LoVo (cell line): ENCODE measurements at places on chromosomes 4 and X.

DNA sequence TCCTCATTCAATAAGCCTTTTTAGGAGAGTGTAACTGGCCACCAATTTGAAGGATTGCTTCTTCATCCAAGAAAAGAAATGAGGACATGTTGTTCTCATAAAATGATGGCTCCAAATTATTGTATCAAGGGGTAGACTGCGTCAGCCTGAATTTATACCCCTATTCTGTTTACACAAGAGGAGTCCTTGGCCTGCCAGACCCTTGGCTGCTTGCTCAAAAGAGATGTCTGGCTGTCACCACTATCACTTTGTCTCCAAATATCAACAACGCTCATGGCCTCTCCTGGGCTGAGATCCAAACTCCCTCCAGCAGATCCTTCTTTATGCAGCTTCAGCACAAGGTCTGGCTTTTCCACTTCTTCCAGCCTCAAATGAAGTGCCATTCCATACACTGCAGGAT is 127.9 kb downstream of the OR13H1 start:
- no peak for DNase-seq

GRCh38 chr4:40515037-40515397 is 114.6 kb downstream of the RBM47 start:
- DNase-seq: peak; percentile 33

GRCh38 chr4:106893395-106893881 is 142.7 kb downstream of the DKK2 start:
- no peak for DNase-seq

DNA sequence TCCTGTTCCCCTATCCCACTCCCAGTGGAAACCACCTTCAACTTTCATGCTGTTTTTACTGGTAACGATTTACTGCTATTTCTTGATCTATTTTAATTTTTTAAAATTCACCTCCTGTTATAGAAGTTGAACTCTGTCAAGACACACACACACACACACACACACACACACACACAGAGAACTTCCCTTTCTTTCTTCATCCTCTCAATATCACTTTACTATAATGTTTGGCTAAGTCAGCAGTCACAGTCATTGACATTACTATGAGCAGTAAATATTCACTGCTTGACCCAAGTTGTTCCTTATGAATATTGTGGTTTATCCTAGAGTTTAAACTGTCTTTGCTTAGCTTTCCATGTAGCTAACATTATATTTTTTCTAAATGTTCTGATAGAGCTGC is 24.0 kb upstream of the SGMS2 start:
- DNase-seq: no peak

- DNase-seq: no peak
These were observed 696 bp downstream of the SCRG1 start for GRCh38 chr4:173398220-173398619.

- DNase-seq: no peak
These were observed 34.7 kb upstream of the NEUROG2 start for GRCh38 chr4:112550728-112551127.

DNA sequence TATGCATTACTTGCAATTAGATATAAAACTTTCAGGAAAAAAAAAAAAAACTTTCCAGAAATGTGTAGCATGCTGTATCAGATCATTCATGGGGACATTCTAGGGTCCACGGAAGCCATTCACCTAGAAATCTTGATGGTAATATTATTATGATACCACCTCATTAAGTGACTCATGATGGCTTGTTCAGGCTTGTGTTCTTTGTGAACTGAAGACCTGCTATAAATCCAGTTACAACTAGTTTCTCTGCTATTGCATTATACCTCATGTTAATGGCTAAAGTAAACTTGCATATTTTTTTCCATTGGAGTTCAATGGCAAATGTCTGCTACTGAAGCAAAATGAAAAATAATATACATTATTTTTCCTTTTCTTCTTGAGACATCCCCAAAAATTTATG is 35.3 kb upstream of the PTPN13 start:
- DNase-seq: peak; percentile 56

DNA sequence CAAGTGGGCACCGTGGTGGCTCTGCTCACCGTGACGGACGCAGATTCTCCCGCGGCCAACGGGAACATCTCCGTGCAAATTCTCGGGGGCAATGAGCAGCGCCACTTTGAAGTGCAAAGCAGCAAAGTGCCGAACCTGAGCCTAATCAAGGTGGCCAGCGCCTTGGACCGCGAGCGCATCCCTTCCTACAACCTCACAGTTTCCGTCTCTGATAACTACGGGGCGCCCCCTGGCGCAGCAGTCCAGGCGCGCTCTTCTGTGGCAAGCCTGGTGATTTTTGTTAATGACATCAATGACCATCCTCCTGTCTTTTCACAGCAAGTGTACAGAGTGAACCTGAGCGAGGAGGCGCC is 2.7 kb downstream of the FAT4 start:
- no peak for DNase-seq

GRCh38 chrX:101051153-101051548 is 760 bp downstream of the TRMT2B start:
- DNase-seq: no peak

- DNase-seq: peak; percentile 16
These were observed 517.7 kb upstream of the GALNT7 start for GRCh38 chr4:172650758-172651530.

DNA sequence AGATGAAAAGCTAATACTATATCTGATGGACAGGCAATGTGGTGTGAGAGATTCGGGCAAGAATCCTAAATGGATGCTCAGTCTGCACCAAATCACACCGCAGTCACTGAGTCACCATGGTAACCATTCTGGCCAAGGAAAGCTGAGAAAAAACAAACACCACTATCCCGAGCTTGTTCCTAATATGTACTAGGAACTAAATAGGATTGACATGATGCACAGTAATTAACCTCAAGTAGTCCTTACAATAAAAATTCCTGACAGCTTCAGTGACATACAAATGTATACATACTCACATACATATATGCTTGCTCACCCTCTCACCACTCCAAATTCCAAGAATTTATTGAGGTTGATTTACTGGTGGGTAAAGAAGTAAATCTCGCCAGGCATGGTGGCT is 1.1 kb upstream of the RAB40A start:
- no peak for DNase-seq

DNA sequence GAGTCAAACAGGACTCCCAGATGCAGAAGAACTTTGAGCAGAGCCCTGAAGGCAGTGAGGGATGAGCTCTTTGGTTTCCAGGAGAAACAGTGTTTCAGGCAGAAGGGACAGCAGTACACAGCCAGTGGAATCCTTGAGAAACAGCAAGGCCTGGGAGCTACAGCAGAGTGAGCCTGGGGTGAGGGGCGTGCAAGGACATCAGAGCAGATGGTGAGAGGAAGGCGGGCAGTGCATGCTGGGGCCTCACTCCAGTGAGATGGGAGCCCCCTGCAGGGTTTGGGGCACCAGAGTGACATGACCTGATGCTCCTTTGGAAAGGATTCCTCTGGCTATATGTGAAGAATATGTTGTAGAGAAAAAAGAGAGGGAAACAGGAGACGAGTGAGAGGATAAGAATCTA is 98.1 kb upstream of the EGFL6 start:
- no peak for DNase-seq

DNA sequence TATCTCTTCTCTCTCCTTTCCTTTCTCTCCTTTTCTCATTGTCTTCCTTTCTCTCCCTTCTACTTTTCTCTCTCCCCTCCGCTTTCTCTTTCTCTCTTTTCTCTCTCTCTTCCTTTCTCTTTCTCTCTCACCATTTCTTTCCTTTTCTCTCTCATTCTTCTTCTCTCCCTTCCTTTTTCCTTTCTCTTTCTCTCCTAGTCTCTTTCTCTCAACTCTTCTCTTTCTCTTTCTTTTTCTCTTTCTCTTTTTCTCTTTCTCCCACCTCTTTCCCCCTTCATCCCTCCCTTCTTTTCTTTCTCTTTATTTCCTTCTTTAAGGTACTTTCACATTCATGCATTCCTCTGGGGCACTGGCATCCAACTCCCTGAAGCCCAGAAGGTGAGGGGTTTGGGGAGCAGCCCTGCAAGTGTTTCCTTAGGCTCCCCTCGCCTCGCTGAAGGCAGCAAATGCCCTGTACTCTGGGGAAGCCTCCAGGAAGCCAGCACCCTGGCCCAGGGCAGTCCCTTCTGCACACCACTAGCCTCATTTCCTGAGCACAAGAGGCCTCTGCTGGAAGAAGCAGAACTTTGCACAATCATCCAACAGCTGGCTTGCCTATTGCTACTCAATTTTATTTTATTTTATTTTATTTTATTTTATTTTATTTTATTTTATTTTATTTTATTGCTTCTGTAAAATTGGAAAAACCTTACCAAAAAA is 124.2 kb downstream of the NFKB1 start:
- no peak for DNase-seq

DNA sequence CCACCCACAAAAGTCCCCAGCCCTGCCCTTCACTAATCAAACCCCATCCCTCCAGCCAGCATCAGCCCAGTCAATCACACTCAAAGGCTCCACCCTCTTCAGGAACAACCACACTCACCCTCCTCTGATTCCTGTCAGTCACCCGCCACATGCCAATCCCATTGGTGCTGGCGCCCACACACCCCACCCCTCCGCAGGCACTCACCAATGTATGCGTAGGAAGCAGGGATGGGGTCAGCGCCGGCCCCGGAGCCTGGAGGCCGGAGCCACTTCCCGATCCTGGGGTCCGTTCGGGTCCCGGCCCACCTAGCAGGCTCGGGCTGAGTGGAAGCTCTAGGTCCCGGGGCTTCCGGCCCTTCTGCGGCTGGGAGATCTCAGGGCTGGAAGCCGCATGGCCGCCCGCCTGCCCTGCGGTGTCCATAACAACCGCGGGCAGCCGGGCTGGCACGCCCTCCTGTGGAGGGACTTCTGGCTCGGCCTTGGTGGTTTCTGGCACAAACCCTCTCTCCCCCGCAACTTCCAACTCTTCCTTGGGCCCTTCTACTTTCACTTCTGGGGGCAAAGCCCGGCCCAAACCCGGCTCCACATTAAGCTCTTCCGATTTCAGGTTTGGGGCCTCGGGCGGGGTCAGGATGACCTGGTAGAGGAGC is 7.9 kb upstream of the CFP start:
- no peak for DNase-seq

- no peak for DNase-seq
These were observed 59.8 kb upstream of the PPP1R2C start for GRCh38 chrX:42837747-42838146.

DNA sequence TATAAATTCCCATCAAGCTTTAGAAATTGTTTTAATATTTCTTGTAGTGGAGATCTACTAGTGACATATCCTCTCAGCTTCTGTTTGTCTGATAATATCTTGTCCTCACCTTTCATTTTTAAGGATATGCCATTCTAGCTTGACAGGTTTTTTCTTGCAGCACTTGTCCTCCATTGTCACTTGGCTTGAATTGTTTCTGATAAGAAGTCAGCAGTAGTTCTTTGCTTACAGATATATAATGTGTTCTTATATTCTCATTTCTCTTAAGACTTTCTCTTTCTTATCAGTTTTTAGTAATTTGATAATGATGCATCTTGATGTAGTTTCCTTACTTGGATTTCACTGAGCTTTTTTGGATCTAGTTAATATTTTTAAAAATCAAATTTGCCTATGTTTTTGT is 120.6 kb upstream of the NUDT6 start:
- no peak for DNase-seq

DNA sequence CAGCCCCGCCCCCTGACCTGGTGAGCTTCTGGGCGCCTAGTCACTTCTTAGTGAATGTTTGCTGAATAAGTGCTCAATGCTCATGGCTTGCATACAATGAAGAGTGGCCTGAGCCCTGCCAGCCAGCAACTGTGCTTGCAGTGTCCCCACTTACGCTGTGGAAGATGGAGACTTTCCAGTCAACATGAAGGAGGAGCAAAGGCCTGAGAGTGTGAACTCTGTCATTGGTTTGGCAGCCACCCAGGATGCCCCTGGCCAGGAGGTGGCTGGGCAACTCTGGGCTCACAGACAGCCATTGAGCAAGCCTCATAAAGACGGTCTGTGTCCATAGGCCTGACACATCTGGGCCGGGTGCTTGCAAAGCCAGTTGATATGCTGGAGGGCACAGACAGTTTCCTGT is 72.1 kb upstream of the MAMLD1 start:
- DNase-seq: no peak

DNA sequence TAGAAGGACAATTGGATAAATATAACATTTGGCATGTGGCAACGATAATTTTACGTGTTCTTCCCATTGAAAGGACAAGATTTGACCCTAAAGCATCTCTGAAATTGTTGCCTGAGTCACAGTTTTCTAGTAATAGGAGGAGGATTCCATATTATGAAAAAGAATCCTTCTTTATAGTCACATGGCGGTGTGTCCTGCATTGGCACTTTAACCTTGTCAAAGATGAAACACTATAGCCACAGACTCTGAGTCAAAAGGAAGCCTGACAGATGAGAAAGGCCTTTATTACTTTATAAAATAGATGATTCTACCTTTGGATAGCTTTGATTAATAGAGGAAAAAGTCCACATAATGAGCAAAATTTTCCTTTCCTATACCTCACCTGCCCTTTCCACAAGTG is 11.5 kb downstream of the LNX1 start:
- DNase-seq: no peak

DNA sequence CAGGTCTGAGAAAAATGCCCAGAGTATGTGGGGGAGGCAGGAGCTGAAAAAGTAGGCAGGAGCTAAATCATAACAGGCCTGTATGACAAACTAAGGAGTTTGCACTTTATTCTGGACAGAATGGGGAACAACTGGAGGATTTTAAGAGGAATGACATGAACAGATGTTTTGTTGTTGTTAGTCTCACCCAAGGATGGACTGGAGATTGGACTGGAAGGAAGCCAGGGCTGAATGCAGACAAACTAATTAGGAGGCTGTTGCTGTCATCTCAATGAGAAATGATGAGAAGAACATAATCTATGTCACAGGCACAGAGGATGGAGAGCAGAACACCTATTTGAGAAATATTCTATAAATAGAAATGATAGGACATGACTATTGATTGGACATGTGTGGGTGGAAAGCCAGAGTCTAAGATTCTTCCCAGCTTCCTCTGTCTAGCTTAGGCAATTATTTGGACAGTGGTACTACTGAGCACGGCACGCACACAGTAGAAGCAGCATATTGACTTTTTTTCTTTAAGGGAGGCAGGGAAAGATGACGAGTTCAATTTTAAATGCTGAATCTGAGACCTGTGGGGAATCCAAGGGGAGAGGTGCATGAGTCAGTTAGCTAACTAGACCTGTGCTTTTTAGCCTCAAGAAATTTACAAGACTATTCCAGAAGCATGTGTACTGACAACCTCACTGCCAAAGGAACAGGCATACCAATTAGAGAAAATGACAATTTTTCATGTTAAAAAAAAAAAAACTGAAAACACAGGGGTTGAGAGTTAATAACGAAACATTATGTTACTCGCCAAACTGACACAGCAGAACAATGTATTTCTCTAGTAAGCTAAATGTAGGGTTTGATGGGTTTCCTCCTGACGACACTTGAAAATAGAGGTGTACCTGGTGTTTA is 963 bp upstream of the USO1 start:
- DNase-seq: peak; percentile 6

GRCh38 chr4:169311643-169312365 is 41.0 kb upstream of the SH3RF1 start:
- DNase-seq: peak; percentile 59
